ENCODE measurements at places on chromosomes 6 and 20. TPM values are rescaled to one million over a fixed set of nuclear protein-coding genes. Genes with fewer than 3 reads are reported as not detected.

GRCh38 chr6:54085541-54085940 is 25.7 kb upstream of the MLIP start:
- H3K27ac ChIP-seq: no peak overlapping the region
- H3K36me3 ChIP-seq: no peaks in the 10 kb centered on the region
- no peaks in the 10 kb centered on the region for H3K27me3 ChIP-seq
- H3K4me3 ChIP-seq: no peak overlapping the region
- no peak for DNase-seq
- no peaks in the 10 kb centered on the region for H3K4me1 ChIP-seq

DNA sequence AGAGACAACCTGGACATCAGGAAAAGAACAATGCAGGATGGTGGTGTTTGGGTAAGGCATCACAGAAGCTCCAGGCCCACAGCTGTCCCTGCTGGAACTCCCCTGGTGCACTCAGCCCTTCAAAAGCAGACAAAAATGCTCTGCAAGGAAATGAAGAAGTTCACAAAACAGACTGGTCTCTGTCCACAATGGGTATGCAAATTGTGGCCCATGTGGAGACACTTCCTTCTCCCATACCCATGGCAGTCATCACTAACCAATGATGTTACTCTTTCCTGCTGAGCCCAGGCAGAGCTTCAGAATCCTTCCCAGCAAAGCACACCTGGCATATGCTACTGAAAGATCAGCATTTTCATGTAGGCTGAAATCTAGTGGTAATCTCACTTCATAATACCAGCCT is 42.6 kb upstream of the PXDC1 start:
- peaks cover 10% of the 10 kb centered on the region for H3K4me1 ChIP-seq
- no peaks in the 10 kb centered on the region for H3K36me3 ChIP-seq
- no peak overlapping the region for H3K4me3 ChIP-seq
- peak; percentile 67 for DNase-seq
- H3K27me3 ChIP-seq: no peaks in the 10 kb centered on the region

DNA sequence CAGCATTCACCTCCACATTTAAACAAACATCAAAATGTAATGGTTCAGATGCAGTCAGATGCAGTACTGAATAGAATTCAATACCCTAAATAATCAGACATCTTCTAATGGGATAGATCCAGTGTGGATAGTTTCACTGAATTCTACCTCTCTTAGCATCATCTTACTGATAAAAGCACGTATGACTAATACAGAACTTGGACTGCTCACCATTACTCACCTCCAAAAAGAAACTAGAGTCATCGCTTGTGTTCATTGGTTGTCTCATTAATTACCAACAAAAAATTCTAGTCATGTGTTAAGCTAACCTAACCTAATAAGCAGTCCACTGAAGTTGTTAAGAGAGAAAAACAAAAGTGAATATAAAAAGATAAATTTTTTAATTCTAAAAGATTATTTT is 165.9 kb upstream of the IRAK1BP1 start:
- DNase-seq: no peak
- H3K27me3 ChIP-seq: no peaks in the 10 kb centered on the region
- no peak overlapping the region for H3K4me3 ChIP-seq
- no peak overlapping the region for H3K27ac ChIP-seq

- H3K27ac ChIP-seq: peak overlapping the region; percentile 38
- no peaks in the 10 kb centered on the region for H3K36me3 ChIP-seq
- no peaks in the 10 kb centered on the region for H3K4me1 ChIP-seq
- no peaks in the 10 kb centered on the region for H3K27me3 ChIP-seq
- no peak overlapping the region for H3K4me3 ChIP-seq
- DNase-seq: no peak
Measured at GRCh38 chr6:108835218-108835850, 12.9 kb upstream of the ARMC2 start.

- H3K4me1 ChIP-seq: peaks cover 40% of the 10 kb centered on the region
- H3K4me3 ChIP-seq: no peak overlapping the region
Measured at GRCh38 chr20:11372876-11373790, 544.6 kb upstream of the BTBD3 start.

DNA sequence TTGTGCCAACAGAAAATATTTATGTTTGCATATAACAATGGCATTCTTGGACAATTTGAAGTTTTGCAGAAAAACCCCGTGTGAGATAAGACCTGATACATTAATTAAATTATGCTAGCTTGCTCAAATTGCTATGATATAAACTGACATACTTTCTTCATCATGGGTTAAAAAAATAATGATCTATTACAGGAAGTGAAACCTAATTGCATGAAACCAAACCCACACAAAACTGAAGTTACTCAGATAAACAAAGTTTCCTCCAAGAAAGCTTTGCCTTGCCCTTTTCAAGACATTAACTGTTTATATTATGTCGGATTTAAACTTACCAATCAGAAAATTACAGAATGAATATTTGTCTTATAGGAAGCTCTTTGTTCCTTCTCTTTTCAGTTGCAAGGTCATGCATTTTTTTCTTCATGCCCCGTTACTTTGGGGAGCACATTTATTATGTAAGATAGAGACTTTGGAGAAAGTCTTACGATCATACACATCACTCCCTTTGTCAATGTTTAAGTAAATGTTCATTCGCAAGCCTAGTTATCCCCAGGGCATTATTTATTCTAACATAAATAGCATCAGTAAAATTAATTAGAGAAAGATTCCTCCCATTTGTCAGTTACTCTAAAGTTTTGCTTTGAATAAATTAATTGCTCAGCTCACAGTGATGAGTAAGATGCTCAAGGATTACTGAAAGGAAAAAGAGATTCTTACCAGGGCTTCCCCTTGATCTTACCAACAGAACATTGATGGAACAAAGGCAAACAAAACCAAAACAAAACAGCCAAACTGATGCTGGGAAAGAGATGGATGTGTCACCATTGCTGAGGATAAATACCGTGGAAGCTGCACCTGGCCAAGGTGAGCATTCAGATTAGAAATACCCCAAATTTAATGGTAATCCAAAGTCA is 14.8 kb upstream of the TMEM244 start:
- no peak overlapping the region for H3K4me3 ChIP-seq
- H3K4me1 ChIP-seq: no peaks in the 10 kb centered on the region
- H3K36me3 ChIP-seq: no peaks in the 10 kb centered on the region
- H3K27me3 ChIP-seq: no peaks in the 10 kb centered on the region
- DNase-seq: no peak
- H3K27ac ChIP-seq: no peak overlapping the region

- H3K4me1 ChIP-seq: no peaks in the 10 kb centered on the region
- H3K27me3 ChIP-seq: no peaks in the 10 kb centered on the region
- no peak overlapping the region for H3K4me3 ChIP-seq
- H3K27ac ChIP-seq: no peak overlapping the region
- DNase-seq: no peak
Measured at GRCh38 chr6:47360388-47360787, 50.7 kb upstream of the TNFRSF21 start.

DNA sequence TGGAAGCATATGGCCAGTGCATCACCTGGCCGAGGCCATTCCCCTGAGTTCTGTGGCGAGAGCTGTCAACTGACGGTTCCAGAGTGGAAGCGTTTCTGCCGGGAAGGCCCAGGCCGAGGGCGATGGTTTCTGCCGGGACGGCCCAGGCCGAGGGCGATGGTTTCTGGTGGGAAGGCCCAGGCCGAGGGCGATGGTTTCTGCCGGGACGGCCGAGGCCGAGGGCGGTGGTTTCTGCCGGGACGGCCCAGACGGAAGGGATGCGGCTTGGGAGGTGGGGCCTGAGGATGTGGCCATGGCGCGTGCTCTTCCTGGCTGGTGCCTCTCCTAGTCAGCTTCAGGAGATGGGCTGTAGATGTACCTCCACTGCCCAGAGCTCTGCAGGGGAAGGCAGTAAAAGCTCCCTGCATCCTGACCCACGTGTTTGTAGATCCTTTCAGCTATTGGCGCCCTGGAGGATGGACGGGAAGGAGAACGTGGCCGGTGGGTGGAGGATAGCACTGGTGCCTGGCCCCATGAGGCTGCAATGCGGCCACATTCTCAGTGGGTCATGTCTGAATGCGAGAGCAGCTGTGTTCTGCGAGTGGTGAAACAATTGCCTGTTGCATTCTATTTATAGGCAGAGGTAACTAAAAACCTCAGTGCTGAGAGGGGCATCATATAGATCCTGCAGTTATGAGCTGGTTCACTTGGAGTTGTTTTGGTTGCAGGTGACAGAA is 12.8 kb downstream of the TPD52L2 start:
- no peaks in the 10 kb centered on the region for H3K27me3 ChIP-seq
- no peak overlapping the region for H3K4me3 ChIP-seq
- H3K4me1 ChIP-seq: peaks cover 10% of the 10 kb centered on the region
- H3K36me3 ChIP-seq: peaks cover 43% of the 10 kb centered on the region
- no peak overlapping the region for H3K27ac ChIP-seq

- no peaks in the 10 kb centered on the region for H3K4me1 ChIP-seq
- no peak overlapping the region for H3K27ac ChIP-seq
- no peak for DNase-seq
- H3K36me3 ChIP-seq: no peaks in the 10 kb centered on the region
Measured at GRCh38 chr20:51346686-51347485, 195.6 kb downstream of the NFATC2 start.

The TNFAIP3 gene
- 28.5 TPM for total RNA-seq

The CRIP3 gene
- total RNA-seq: not detected

The TGM3 gene
- total RNA-seq: 27.7 TPM

The RBM24 gene
- total RNA-seq: 2.7 TPM

The SLC25A27 gene
- 39.3 TPM for total RNA-seq

The BPIFA1 gene
- not detected for total RNA-seq

The SLC4A11 gene
- 4.9 TPM for total RNA-seq
